ENCODE measurements at places on chromosomes 7 and 10.

DNA sequence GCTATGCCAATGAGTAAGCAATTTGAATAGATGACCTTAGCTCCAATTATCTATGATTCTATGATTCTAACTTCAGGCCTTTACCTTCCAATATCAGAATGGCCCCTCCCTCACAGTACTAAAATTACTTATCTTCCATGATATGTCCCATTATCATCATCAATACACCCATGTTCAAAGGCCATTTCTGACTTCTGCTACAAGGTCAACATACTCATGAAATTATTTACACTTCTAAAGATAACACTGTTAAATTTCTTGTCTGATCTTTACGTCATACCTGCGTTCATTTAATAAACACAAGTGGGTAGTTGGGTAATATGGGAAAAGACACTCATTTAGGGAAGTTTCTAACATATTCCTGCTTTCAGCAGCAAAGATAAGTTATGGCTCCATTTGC lies 21.2 kb downstream of the IMMP2L start:
- no peak for DNase-seq

DNA sequence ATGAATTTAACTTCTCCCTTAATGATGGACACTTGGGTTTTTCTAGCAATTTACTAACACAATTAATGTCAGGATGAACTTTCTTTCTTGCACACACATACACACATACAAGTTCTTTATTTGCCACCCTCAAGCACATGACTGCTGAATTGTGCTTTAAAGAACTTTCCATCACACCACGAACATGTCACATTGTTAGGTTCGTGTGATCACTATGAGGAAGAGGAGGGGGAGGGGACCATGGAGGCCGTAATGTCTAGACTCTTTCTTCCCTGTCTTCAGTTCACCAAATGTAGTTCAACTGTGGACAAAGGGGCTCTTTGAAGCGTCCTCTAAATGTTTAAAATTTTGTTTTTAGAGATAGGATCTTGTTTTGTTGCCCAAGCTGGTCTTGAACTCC lies 31.0 kb downstream of the NUP42 start:
- DNase-seq: no peak

GRCh38 chr10:18254692-18255091 lies 114.5 kb downstream of the CACNB2 start:
- no peak for DNase-seq

DNA sequence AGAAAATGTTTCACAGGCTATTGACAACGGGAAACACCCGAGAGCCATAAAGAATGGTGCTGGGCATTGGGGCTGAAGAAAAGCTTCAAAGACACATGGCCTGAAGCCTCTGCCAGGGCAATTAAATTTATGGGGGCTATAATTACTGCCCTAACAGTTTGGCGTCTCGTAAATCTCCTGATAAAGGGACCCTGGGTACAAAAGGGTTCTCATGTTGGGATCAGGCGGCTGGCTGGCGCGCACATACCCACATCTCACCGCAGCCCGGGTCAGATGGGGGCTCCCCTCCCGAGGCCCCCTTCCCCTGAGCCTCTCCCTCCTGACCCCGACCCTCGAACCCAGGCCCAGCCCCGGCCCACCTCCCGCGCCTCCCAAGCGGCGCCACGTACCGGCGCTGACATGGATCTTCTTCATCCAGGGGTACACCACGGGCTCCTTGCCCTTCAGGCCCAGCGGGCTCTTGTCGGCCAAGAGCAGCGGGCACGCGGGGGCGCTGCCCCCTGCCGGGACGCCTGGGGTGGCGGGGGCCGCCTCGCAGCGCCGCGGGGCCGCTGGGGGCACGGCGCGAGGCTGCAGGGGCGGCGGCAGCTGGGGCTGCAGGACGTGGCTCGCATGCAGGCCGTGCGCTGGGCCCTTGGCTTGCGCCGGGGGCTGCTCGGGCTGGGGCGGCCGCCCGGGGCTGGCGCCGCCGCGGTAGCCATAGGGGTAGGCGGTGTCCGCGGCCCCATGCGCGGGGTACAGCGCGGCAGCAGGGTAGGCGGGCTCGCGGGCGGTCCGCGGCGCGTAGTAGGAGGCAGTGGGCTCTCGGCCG lies 623 bp downstream of the HOXA4 start:
- DNase-seq: no peak

DNA sequence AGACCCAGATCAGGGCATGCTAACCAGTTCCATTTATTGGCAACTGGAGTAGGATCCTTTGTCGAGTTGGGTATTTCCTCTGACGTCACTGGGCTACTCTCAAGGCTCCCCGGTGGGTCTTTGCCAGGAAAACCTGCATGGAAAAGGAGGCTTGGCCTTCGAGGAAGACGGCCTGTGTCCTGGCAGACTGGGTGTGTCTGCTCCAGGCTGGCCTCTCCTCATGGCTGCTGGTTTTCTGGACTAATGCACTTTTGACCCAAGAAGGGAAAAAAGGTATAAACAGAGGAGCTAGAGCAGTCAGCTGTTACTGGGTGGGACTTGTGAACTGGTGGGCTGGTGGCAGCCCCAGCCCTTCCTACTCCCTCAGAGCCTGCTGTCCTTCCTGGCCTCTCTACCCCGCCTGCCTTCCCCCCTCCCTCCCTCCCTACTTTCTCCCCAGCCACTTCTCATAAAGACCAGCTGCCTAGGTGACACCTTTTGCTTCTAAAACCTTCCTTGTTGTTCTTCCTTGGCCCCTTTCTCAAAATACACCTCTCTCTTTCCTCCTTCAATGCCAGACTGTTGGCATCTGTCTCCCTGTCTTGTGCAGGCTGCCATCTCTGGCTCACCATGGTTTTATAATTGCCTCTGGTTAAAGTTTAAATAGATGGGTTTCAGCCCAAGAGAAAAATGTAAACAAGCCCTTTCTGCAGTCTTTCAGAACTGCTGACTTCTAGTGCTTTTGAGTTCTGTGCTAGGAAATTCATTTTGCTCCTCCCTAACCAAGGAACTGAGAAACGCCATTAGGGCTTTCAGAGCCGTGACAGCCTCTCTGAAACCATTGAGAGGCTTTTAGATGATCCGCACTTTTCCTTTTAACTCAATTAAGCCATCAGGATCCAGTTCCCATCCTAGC lies 101.8 kb upstream of the MKLN1 start:
- DNase-seq: no peak

DNA sequence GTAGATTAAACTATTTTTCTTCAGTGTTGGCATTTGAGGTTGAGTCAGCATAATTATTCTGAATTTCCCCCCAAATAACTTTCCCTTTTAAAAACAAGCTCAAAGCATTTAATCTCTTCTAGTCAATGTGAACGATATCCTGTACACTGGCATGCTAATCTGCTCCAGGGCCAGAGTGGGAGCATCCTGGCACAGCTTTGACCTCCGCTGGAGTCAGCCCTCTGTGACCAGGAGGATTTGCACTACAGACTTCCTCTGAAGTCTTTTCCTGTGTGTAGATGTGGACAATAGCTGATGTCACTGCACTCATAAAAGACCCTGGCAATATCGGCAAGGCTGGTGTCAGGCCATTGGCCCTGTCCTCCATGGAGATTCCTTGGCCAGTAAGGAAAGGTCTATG lies 340.2 kb downstream of the CDC14C start:
- no peak for DNase-seq

DNA sequence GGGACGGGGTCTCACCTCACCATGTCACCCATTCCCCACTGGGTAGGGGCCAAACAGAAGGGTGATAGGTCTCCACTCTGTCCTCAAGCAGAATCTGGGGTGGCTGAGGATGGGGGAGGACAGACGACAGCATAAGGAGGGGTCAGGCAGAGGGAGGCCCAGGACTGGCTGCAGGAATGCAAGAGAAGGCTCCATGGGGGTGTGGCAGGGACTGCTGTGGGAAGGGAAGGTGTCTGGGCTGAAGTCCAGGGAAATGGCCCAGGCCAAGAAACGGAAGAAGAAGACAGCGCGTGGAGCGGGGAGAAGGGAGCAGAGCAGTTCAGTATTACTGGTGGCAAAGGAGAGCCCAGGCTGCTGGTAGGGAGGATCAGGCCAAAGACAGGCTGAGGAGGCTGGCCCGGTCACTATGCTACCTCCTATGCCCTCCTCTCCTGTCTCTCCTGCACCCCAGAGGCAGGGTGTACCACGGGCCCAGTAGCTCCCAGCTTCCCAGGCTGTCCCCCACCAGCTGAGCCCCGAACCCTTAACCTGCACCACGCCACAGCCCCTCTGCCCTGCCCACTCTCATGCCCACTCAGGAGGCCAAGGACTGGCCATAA lies 60.9 kb downstream of the GRB10 start:
- DNase-seq: no peak

- no peak for DNase-seq
Measured at GRCh38 chr10:124984376-124984775, 42.5 kb downstream of the ZRANB1 start.

- DNase-seq: peak; percentile 29
Measured at GRCh38 chr10:119403921-119404320, 138.6 kb downstream of the RGS10 start.

DNA sequence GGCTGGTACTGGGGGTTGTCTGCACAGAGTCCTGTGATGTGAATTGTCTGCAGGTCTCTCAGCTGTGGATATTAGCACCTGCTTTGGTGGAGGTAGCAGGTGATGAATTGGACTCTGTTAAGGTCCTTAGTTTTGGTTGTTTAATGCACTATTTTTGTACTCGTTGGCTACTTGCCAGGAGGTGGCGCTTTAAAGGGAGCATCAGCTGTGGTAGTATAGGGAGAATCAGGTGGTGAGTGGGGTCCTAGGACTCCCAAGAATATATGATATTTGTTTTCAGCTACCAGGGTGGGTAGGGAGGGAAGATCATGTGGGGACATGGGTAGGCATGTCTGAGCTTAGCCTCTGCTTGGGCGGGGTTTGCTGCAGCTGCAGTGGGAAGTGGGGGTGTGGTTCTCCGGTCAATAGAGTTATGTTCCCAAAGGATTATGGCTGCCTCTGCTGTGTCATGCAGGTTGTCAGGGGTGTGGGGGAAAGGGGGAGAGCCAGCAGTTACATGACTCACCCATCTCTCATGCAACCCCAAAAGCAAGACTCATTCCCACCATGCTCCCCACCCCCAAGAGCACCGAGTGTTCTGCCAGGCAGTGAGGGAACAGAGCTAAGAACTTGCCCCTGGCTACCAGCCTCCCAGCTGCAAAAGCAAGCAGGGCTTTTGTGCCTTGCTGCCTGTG lies 53.7 kb upstream of the ZNF273 start:
- no peak for DNase-seq

DNA sequence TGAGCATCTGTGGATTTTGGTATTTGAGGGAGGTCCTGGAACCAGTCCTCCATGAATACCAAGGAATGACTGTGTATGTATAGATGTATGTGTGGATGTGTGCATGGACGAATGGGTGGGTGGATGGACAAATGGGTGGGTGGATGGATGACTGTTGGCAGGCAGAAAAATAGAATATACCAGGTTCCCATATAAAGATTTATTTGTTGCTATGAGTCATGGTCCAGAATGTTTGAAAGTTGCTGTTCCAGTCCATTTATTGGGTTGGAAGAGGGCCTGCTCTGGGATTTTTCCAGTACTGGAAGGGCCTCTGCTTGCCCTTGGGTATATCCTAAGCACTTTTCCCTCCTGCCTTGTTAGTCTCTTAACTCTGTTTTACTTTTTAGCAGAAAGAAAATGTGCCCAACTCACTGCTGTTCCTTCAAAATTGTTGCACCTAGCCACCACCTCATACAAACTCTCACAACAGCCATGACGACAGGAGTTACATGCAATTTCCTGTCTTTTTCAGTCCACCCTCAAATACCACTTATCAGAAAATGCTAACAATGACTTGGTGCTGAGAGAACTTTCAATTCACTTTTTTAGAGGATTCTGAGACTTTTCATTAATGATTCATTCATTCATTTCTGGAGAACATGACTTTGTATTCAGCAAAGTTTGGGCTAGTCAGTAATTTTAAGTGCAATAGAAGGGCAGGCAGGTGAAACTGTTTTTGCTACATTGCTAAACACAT lies 108.1 kb downstream of the EEPD1 start:
- DNase-seq: no peak

DNA sequence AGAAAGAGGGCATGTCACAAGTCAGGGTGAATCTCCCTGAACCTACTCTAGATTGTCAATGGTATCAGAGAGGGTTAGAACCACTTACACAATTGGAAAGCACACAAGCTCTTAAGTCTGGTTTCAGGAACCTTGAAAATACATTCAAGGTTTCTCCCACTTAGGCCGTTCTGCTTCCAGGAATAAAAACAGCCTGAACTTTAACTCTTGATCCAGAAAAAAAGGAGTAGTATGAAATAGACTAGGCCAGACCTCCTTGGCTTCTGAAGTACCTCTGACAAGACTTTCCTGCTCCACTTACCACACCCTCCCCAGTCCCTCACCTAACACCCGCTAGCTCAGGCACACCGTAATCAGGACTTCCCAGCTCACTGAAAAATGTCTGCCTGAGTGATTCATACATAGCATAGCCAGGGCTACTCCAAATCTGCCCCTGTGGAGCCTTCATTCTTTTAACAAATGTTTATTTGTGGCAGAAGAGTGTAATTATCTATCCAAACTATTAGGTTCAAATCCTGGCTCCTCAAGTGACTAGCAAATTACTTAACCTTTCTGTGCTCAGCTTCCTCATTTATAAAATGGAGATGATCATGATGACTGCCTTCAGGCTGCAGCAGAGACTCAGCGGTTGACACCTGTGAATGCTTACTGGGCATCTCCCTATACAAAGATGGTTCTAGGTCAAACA lies 30.3 kb upstream of the IL6 start:
- no peak for DNase-seq

DNA sequence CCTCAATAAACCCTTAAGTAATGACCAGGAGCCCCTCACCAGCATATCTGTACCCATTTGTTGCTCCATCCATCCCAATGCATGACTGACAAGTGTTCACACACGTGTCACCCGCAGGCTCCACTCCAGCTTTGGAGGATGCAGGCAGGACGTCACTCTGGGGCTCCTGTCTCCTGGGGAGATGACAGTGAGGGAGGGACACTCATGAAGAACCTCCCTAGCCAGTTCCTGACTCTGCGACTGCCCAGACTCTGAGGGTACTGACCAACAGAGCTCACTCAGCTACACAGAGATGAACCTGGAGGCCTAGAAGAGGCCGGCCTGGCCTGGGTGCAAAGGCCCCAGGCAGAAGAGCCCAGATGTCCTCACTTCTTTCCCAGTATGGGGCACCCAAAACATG lies 135.1 kb upstream of the RET start:
- no peak for DNase-seq

DNA sequence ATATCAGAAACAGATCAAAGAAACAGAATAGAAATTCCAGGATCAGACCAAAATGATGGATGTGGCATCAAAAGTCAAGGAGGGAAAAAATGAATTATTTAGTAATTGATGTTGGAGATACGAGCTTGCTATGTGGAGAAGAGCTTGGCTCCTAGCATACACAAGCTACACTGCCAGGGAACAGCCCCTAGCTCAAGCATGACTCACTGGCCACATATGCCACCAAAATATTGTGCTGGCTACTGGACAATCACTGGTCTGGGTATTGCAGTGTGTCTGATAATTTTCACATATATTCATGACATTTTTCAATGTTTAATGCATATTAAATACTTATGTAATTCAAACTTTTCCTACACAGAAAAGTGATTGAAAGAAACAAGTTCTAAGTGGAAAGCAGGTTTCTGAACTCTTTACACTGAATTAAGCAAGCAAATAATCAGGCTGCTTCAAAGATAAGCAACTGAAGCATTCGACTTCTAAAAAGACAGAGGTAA lies 59.3 kb downstream of the OAT start:
- DNase-seq: no peak

- no peak for DNase-seq
Measured at GRCh38 chr10:117775526-117775925, 233.0 kb downstream of the EMX2 start.
